Left renal cortex interstitium (tissue), 4 donors: ENCODE measurements at places on chromosomes 16 and 17.

GRCh38 chr17:5209396-5209795 is 17.7 kb upstream of the ZNF594 start:
- no peak for DNase-seq

DNA sequence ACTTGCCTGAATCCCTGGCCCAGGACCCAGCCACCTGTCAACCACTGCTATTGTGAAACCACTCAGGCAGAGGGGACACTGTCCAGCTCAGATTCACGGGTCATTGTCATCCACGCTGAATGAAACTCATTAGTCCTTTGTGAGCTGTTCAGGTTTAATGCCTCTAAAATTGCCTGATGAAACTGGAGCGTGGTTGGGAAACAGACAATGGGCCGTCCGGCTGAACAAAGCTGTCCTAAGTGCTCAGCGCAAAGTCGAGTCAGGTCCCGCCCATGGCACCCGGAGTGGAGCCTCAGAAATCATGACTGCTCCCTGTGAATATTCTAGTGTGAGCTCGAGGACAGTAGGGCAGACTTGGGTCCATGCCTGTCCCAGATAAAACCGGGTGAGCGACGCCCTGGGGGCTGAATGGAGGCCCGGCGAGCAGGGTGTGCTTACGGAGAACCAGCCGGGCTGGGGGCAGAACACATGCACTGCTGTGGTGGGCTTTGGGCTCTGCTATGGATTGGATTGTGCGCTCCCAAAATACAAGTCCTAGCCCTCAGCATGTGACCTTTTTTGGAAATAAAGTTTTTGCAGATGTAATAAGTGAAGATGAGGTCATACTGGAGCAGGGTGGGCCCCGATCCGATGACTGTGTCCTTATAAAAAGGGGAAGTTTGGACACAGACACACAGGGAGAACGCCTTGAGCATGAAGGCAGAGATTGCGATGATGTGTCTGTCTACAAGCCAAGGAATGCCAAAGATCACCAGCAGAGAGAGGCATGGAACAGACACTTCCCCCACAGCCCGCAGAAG is 12.9 kb upstream of the CMIP start:
- DNase-seq: no peak

DNA sequence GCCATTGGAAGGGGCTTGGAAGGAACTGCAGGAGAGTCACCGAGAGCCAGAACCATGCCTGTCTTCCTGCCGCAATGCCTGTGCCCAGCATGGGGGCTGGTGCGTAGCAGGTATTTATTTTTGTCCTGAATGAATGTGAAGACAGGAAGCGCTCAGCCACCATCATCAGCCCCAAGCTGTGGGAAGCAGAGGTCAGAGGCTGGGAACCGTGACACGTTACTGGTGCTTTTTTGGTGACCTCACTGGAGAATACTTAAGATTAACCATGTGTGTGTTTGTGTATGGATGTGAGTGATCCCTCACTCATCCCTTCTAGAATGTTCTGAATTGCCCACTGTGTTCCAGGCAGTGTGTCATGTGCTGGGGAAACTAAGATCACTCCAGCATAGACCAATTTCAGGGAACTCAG is 343.8 kb downstream of the SNX29 start:
- DNase-seq: no peak

GRCh38 chr17:48678141-48678971 is 44.0 kb downstream of the PRAC1 start:
- peak; percentile 48 for DNase-seq
